ENCODE measurements at places on chromosomes 1 and 21.

- DNase-seq = no peak
Observed at GRCh38 chr1:151458802-151459330, 428 bp downstream of the POGZ start.

GRCh38 chr1:54572542-54572850 lies 24.5 kb downstream of the ACOT11 start:
- DNase-seq = no peak

DNA sequence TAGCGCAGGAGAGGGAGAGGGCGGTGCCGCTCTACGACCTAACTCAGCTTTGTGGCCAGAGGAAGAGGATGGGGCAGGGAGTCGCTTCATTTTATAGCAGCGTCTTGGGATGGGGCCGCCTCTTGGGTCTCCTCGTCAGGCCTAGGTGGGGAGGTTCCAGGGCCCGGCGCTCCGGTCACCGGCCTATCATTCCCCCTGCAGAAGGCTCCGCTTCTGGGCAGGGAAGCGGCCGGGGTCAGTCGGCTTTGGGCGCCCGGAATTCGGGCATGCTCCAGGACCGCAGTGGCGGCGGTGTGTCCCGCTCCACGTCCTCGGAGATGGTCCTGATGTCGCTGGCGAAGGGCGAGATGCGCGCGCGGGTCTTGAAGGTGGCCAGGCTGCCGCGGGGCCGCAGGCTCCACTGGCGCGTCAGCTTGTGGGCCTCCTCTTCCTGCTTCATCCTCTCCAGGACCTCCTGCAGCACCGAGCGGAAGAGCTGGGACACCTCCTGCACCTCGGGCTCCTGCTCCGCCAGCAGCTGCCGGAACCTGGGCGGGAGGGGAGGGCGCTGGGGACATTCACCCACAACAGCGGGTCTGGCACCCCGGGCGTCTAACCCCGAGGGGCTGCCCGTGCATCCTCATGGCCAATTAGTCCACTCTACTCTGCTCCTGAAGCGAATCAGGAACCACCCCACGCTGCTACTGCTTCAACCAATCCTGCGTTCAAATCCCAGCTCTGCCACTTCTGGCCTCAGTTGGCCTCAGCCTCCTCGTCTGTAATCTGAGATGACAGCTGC lies 13.0 kb downstream of the RD3 start:
- no peak for DNase-seq

- DNase-seq = no peak
Observed at GRCh38 chr1:6591222-6591621, 11.4 kb downstream of the ZBTB48 start.

DNA sequence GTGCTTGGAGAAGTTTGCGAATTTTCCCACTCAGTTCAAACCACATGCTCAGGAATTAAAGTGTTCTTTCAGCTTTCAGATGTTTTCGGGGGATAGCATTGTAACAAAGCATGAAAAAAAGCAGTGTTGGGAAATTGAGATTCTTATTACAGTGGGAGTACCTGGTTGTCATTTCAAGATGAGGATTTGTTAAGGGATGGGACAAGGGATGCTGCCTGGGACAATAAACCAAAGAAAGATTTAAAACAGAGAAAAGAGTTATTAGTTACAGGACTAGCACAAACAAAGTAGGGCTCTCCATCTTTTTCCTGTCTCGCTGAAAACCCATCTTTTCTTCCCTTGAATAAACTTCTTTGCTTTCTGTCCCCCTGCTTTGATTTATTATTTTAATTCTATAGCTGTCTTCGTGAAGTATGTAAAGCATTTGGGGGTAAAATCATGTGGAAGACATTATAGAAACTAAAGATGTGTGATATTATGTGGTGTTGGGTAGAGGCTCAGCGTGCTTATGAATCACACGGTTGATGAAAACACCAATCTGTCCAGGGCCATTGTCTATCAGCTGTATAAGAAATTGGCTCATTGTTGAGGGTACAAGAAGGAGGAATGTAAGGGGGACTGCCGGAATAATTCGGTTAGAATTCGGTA lies 277.6 kb downstream of the KIF26B start:
- DNase-seq = no peak

DNA sequence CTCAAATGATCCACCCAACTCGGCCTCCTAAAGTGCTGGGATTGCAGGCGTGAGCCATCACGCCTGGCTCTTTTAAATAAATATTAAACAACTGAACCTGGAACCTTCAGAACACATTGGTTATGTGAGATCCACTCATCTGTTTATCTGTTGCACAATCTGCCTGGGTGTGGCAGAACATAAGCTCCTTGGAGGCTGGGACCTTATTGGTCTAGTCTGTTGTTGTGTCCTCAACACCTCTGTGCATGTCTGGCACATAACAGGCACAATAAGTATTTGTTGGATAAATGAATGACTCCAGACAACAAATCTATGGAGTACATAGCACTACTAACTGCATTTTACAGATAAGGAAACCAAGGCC lies 4.1 kb upstream of the NBL1 start:
- no peak for DNase-seq

GRCh38 chr1:54160351-54160750 lies 7.6 kb upstream of the CDCP2 start:
- DNase-seq = no peak

DNA sequence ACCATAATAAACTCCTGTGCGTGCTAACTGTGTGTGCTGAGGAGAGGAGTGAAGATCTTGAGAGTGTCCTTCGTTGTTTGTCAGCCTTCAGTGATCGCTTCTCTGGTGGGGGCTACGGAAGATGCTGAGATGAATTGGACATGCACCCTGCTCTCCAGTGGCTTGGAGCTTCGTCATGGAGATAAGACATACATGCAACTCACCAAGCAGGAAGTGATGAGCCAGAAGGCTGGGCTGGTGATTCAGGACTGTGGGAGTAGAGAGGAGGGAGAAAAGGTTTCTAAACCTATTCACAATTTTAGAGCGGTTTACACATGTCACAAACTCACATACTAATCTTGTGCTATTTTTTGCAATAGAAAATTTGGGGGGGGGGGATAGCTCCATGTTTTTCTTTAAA lies 128.9 kb upstream of the ADAR start:
- DNase-seq = no peak

- no peak for DNase-seq
Observed at GRCh38 chr21:42312626-42313104, 2.5 kb downstream of the TFF3 start.

DNA sequence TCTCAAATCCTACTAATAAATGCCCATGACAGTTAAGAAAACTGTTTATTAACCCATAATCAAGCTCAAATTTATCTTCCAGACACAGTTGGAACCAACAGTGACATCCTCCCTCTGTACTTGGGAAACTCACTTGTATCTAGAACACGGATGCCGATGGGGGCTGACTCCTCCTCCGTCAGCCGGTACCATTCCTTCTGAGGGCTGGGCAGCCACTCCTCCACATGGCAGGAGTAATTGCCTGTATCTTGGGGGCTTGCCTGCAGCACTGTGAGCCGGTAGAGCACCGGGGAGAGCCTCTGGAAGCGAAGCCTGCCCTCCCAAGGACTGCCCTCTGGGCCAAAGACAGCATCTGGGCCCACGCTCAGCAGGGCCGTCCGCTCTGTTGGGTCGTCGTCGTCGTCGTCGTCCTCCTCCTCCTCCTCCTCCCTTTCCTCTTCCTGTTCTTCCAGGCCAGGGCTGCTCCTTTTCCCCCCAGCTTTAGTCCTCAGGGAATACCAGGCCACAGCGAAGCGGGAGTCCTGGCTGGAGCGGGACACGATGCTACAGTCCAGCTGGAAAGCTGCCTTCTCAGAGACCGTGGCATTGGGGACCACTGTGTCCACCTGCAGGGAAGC lies 8.5 kb upstream of the CD58 start:
- DNase-seq = no peak

DNA sequence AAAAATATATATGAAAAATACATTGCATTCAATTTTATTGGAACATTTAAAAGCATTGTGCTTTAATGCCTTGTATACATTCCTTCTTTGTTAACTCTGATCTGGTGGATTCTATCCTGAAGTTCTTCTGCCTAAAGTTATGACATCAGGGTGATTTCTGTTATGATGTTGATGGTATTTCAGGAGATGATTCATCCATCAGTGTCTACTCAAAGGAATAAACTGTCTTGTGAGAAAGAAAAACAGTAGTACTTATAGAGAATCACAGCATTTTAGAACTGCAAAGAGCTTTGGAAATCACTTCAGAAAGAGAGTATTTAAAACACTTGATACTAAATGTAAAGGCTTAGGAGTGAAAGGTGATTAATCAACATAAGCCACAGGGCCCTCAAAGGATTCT lies 155.7 kb downstream of the PTPRC start:
- no peak for DNase-seq

GRCh38 chr21:25490742-25491141 lies 116.5 kb downstream of the MRPL39 start:
- no peak for DNase-seq
